ENCODE measurements at places on chromosomes 1 and 21.

- no peak for DNase-seq
Observed at GRCh38 chr1:173255214-173255813, 48.2 kb upstream of the TNFSF4 start.

GRCh38 chr1:6209661-6210580 lies 4.0 kb downstream of the RNF207 start:
- DNase-seq = no peak

GRCh38 chr1:33624991-33625870 lies 152.8 kb downstream of the ZSCAN20 start:
- peak; percentile 88 for DNase-seq

DNA sequence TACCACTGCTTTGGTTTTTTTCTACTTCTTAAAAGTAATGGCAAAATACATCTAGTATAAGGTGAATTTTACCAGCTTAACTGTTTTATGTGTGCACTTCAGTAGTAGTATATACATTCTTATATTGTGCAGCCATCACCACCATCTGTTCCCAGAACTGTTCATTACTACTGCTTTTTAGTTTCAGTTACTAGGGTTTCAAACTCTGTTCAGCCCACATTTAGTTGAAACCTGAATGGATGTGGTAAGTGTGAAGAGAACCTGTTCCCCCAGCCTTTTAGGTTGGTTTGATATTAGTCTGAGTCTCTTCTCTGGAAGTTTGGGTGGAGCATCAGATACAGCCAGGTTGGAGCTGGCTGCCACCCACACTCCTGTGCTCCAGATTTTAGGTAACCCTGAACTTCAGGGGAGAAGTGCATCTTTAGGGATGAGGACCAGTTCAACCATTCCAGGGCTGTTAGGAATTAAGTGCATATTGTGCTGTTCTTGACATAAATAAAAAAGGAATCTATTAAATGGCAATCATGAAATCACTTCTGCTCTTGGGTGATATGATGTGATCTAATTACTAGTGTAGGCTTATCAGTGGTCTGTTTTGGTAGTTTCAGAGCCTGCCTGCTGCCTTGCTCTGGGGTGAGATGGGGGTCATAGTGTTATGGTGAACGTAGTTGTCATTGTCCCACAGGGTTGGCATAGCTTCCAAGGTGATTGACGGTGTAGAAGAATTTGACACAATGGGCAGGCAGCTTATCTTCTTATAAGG lies 32.1 kb downstream of the URB2 start:
- DNase-seq = no peak

DNA sequence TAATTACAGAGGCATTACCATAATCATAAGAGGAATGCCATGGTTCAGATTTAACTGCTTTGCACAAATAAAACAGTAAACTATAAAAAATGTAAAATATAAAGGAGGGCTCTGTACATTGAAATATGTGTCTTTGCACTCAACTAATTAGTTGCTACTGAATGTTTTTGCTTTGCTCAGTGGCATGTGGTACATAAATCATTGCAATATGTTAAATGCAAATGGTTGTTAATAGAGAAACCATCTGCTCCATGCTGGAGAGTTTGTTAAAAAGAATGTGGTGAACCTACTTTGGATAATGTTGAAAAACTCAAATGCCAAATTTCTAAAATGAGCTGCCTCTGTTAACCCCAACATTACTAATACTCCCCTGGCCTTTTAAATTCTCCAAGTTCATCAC lies 201.5 kb downstream of the NTNG1 start:
- no peak for DNase-seq

DNA sequence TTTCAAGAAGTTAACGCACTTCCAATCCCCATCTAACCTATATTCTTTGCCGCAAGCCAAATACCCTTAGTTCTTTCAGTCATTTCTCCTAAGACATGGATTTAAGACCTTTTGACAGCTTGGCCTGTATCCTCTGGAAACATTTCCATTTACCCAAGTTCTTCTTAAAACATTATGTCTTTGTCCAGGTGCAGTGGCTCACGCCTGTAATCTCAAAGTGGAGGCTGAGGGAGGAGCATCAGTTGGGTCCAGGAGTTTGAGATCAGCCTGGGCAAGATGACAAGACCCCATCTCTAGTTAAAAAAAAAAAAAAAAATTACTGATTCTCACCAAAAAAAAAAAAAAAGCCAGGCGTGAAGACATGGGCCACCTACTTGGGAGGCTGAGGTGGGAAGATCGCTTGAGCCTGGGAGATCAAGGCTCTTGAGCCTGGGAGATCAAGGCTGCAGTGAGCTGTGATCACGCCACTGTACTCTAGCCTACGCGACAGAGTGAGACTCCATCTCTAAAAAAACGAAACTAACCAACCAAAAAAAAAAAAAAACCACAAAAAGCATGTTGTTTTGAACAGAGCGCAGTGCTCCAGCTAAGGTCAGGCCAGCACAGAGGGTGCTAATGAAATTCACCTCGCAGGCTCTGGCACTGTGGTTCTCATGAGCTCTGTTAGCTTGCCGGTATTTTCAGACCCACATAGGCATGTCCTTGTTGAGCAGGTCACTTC lies 36.0 kb downstream of the NUAK2 start:
- DNase-seq = no peak

- DNase-seq = no peak
Observed at GRCh38 chr1:4853904-4854303, 199.5 kb downstream of the AJAP1 start.

- DNase-seq = no peak
Observed at GRCh38 chr1:7218210-7218832, 433.1 kb downstream of the CAMTA1 start.

- DNase-seq = no peak
Observed at GRCh38 chr1:82366689-82367088, 566.0 kb downstream of the ADGRL2 start.

GRCh38 chr1:207873055-207873890 lies 37.7 kb downstream of the CD34 start:
- no peak for DNase-seq

Measured in mesenteric fat pad (tissue), 1 donor.